Activated T-cell treated with anti-CD3 and anti-CD28 coated beads, Interleukin-2, amount 50 U/mL, for 24 hours (primary cell): ENCODE measurements at places on chromosomes 7 and 10.

- no peak for DNase-seq
Measured at GRCh38 chr10:4212111-4212630, 427.2 kb upstream of the KLF6 start.

DNA sequence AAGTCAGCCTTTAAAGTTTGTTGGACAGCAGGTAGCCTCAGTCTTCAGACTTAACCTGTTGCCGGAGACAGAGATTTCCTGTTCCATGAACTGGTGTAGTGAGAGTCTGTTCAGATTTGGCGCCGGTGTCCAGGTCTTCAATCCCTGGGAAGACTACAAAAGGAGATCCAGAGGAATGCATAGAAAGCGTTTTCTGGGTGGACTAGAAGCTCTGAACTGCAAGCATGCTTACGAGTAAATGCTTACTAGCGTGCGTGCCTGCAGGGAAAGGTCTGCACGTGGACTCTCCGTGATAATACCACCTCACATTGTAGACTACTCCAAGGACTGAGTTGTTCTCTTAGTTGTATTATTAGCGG, 878 bp downstream of the GLRX3 start:
- DNase-seq, result no peak

GRCh38 chr7:29287366-29287765, 92.8 kb downstream of the CHN2 start:
- DNase-seq, result no peak

GRCh38 chr7:142940966-142941535, 1.8 kb downstream of the LLCFC1 start:
- no peak for DNase-seq

DNA sequence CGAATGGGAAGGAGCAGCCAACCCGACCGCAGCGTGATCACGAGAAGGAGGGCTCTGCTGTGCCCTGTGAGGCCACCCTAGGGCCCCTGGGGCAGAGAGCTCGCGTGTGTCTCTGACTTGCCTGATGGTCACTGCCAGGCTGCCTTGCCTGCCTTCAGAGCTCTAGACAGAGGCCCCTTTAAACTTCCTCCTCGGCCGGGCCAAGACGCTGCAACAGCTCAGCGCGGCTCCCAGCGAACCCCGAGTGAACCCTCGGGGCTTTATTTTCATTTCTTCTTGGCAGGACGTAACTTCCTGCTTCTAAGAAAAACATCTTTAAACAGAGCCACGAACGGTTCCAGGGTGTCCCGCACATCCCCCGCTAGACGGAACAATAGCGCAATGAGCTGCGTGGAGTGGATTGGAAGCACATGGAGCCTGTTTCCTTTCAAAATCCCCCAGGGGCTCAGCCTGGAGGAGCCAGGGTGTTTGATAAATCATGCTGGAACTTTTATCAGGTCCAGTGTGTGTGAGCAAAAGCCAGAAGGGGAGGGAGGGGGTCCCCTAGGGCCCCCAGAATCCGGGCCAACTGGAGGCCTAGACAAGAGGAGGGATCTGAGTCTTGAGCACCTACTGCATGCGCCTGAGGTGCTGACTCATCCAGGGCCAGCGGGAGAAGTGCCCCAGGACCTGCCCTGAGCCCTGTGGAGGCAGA, 134.1 kb upstream of the GDF10 start:
- DNase-seq, result peak; percentile 71

DNA sequence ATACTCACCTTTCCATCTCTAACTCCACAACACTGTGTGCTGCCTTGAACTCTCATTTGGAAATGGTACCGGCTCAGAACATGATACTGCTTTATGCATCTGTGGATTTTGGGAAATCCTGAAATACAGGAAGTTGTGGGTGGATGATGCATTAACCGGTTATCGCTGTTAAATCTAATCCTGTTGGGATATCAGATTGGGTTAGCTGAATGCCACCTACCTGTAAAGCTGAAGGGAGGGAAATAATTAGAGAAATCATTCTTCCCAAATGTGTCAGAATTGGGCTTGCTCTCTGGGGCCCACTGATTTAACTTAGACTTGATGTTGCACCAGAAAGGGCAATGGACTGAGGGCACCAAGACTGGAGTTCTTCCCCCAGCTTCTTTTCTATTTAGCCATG, 54.0 kb downstream of the CH25H start:
- no peak for DNase-seq
